Uterus (tissue), 4 donors: ENCODE measurements at places on chromosomes 5 and 9. TPM values are rescaled to one million over a fixed set of nuclear protein-coding genes. Genes with fewer than 3 reads are reported as not detected.

FAF2 gene
- 12.3 TPM for total RNA-seq

DBH gene
- not detected for total RNA-seq

GALNT12 gene
- 9.3 TPM for total RNA-seq

TAF7 gene
- total RNA-seq = 76.1 TPM

PKD2L2 gene
- not detected for total RNA-seq

C8G gene
- not detected for total RNA-seq

PRRX2 gene
- total RNA-seq = 3.5 TPM

DIPK1B gene
- total RNA-seq = 26.3 TPM

CDX1 gene
- 0.41 TPM for total RNA-seq

IFNA2 gene
- total RNA-seq = not detected

DNA sequence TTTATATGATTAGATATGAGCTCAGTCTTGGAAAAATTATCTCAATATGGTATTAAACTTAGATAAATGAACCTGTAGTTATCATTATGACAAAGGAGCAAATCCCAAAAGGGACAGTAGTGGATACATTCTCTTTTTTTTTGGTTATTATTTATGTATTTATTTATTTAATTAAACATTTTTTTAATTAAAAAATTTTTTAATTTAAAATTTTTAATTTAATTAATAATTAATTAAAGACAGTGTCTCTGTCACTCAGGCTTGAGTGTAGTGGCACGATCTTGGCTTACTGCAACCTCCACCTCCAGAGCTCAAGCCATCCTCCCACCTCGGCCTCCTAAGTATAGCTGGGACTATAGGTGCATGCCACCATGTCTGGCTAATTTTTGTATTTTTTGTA is 15.6 kb downstream of the ANKHD1 start:
- H3K27me3 ChIP-seq = no peaks in the 10 kb centered on the region
- no peak for DNase-seq
- no peak overlapping the region for H3K27ac ChIP-seq
- no peak overlapping the region for H3K4me3 ChIP-seq
- H3K36me3 ChIP-seq = no peaks in the 10 kb centered on the region
- H3K4me1 ChIP-seq = no peaks in the 10 kb centered on the region

- peak overlapping the region; percentile 44 for H3K27ac ChIP-seq
- H3K4me3 ChIP-seq = no peak overlapping the region
- no peaks in the 10 kb centered on the region for H3K27me3 ChIP-seq
- no peaks in the 10 kb centered on the region for H3K36me3 ChIP-seq
These were observed 27.7 kb upstream of the TNIP1 start for GRCh38 chr5:151108566-151108965.

GRCh38 chr5:342501-343460 is 21.3 kb downstream of the AHRR start:
- no peak overlapping the region for H3K4me3 ChIP-seq
- H3K27ac ChIP-seq = no peak overlapping the region
- no peaks in the 10 kb centered on the region for H3K27me3 ChIP-seq

DNA sequence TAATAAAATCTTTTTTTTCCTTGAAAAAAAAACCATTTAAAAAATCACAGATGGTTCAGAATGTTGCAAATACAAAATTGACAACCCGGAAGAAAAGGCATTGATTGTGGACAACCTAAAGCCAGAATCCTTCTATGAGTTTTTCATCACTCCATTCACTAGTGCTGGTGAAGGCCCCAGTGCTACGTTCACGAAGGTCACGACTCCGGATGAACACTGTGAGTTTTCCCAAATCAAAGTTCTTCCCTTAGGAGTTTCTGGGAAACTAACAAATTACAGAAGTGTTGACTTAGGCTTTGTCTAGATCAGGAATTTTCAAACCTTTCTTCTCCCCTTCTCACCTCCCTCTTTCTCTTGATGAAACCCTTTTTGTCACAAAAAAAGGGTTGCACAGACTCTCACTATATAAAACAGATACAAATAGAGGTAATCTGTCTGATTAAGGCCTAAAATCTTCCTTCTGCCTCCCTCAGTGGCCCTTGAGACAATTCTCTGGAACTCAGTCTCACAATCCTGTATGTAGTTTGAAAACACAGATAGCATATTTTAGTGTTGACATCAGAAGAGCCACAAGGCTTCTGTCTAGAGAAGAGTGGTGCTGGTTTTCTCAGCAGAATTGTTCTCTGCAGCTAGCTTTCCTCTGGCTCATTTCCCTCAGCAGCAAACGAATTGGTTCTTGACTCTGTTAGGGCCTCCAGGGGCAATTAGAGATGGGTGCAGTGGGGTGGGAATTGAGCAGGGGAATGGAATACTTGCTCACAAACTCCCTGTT is 79.5 kb downstream of the OSMR start:
- no peak for DNase-seq
- H3K4me3 ChIP-seq = no peak overlapping the region
- H3K27me3 ChIP-seq = no peaks in the 10 kb centered on the region

DNA sequence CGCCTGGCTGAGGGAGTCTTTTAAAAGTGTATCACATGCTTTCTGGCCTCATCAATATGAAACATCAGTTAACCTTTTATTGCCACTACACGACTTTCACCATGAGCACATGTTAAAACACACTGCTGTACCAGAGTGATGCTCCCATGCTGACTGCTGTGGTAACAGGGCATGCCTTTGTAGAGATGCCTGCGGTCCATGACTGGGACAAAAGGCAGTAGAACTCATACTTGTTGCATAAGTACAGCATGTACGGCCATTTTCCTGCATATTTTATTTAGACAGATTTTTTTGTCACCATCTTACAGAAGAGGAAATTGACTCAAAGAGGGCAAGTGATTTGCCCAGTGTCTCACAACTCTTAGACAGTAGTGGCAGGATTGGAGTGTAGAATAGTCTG is 105.7 kb upstream of the ADAMTSL1 start:
- H3K4me3 ChIP-seq = no peak overlapping the region
- no peak overlapping the region for H3K27ac ChIP-seq
- no peak for DNase-seq

GRCh38 chr9:34328500-34328986 is 525 bp downstream of the KIF24 start:
- no peaks in the 10 kb centered on the region for H3K4me1 ChIP-seq
- no peak for DNase-seq
- peak overlapping the region; percentile 76 for H3K27ac ChIP-seq

DNA sequence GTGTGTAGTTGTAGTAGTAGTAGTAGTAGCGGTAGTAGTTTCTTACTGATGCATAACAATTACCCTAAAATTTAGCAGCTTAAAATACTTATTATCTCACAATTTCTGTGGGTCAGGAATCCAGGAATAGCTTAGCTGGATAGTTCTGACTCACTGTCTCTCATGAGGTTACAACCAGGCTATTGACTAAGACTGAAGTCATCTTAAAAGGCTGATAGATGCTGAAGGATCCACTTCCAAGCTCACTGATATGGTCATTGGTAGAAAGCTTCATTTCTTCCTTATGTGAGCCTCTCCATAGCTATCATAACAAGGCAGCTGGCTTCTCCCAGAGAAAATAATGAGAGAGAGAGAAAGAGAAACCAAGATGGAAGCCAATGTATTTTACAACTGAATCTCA is 147.5 kb upstream of the FBXL17 start:
- no peaks in the 10 kb centered on the region for H3K4me1 ChIP-seq
- H3K4me3 ChIP-seq = no peak overlapping the region
- no peak overlapping the region for H3K27ac ChIP-seq
- H3K36me3 ChIP-seq = no peaks in the 10 kb centered on the region
- no peaks in the 10 kb centered on the region for H3K27me3 ChIP-seq

GRCh38 chr9:115193777-115194176 is 75.8 kb upstream of the TNC start:
- no peak overlapping the region for H3K4me3 ChIP-seq
- H3K27ac ChIP-seq = no peak overlapping the region
- no peaks in the 10 kb centered on the region for H3K27me3 ChIP-seq
- no peaks in the 10 kb centered on the region for H3K4me1 ChIP-seq
- H3K36me3 ChIP-seq = no peaks in the 10 kb centered on the region
- DNase-seq = no peak

- no peaks in the 10 kb centered on the region for H3K27me3 ChIP-seq
- H3K4me1 ChIP-seq = no peaks in the 10 kb centered on the region
- DNase-seq = peak; percentile 27
- H3K36me3 ChIP-seq = no peaks in the 10 kb centered on the region
- H3K4me3 ChIP-seq = no peak overlapping the region
- no peak overlapping the region for H3K27ac ChIP-seq
These were observed 106.0 kb downstream of the PHF2 start for GRCh38 chr9:93682155-93682968.
